ENCODE measurements at places on chromosomes 5 and 9.

DNA sequence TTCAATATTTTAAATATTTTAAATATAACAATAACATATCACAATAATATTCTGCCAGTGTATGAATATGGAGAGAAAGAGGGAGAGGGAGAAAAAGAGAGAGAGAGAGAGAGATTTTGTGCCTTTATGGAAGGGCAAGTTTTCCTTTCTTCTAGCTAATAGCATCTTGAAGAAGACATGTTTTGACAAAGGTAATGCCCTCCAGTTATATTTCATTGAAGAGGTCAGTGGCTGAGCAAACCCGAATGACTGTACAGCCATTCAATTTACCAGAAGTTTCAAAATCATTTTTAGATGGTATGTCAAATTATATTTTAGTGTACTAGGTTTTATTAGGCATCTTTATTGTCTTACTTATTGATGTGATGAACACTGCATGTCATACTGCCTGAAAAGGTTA is 139.3 kb downstream of the EMB start:
- no peak for DNase-seq

GRCh38 chr5:54247226-54247625 is 63.1 kb downstream of the ARL15 start:
- DNase-seq, result no peak

- no peak for DNase-seq
These were observed 89.1 kb upstream of the PTPRD start for GRCh38 chr9:10701906-10702305.

- DNase-seq, result no peak
These were observed 181.0 kb upstream of the PITX1 start for GRCh38 chr5:135214897-135215616.

- DNase-seq, result no peak
These were observed 38.2 kb upstream of the POMT1 start for GRCh38 chr9:131464354-131465000.

All from iPS DF 19.7 (cell line).